Cardiac muscle cell (in vitro differentiated cells and primary cell): ENCODE measurements at places on chromosomes 7 and 10. TPM values are rescaled to one million over a fixed set of nuclear protein-coding genes. Genes with fewer than 3 reads are reported as not detected.

DNA sequence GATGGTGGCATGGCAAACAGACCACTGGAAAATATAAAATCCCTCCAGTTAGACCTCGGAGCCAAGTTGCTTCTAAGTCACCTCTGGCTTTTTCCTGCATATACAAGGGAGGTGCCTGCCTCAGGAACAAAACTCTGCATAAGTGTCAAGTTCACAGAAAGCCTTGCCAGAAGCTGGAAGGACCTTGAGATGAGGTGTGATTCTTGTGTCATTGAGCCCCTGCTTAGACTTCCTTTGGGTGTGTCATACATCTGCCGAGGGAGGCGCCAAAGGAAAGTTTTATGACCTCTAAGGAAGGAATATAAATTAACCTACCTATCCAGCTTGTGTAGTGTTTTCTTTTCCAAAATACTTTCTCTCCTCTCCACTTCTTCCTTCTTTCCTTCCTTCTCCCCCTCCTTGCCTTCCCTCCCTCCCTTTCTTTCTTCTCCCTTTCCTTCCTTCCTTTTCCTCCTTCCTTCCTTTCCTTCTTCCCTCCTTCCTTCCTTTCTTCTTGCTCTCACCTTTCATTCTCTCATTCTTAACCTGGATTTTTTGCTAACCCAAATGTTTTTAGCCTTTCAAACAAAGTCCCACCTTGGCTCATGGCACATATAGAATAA, 75.2 kb downstream of the TRIL start:
- no peaks in the 10 kb centered on the region for H3K4me1 ChIP-seq
- peaks cover 3% of the 10 kb centered on the region for H3K27me3 ChIP-seq
- no peak overlapping the region for H3K27ac ChIP-seq
- DNase-seq = no peak

DNA sequence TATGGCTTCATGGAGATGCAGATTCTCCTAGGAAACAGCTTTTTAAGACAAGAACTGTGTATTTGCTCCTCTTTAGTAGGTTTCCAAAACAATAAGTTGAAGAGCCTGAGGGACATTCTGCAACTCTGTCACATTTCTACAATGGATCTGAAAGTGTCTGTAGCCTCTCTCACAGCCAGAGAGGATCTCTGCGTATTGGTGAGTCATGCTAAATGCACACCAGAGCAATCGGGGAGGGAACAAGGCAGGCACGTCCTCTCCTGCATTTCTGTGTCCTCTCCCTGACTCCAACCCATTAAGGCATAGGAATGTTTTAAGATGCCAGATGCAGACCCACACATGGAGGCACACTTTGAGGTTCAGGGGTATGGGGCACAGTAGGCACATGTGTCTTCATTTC, 1126.4 kb upstream of the GHITM start:
- DNase-seq = peak; percentile 4
- H3K4me3 ChIP-seq = no peak overlapping the region
- H3K27ac ChIP-seq = no peak overlapping the region
- no peaks in the 10 kb centered on the region for H3K27me3 ChIP-seq

DNA sequence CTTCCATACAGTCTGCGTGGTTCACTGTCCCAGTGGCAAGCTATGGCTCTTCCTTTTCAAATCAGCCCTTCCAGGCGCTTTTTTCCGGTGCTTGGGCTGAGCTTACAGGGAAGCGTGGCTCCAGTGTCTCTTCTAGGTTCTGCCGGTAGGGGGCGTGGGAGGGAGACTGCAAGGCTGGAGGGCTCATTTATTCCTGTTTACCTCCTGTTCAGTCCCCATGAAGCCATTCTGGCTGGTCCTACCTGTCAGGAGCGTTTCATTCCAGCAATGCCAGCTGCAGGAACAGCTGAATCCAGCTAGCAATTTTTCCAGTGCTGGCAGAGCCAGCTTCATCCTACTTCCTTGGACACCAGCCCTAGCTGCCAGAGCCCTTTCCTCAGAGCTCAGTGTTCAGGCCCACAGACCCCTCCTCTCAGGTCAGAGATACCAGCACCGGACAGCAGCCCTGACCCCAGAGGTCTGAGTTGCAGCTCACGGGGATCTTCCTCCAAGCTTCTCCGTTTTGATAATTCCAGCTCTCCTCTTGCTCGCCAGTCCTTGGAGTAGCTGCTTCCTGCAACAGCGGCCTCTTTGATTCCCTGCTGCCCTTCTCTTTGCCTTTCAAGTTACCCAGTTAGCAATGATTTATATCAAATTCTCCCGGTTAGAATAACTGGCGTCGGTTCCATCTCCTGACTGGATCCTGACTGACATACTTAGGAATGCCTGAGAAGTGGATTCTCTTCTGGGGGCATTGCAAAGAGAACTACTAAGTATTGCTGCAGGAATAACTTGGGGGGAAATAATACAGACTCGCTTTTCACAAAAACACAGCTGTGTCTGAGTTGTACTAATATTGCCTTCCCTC, 129.8 kb downstream of the FRMD4A start:
- no peaks in the 10 kb centered on the region for H3K27me3 ChIP-seq
- no peak for DNase-seq
- H3K27ac ChIP-seq = no peak overlapping the region
- no peak overlapping the region for H3K4me3 ChIP-seq
- no peaks in the 10 kb centered on the region for H3K36me3 ChIP-seq
- H3K4me1 ChIP-seq = no peaks in the 10 kb centered on the region

DNA sequence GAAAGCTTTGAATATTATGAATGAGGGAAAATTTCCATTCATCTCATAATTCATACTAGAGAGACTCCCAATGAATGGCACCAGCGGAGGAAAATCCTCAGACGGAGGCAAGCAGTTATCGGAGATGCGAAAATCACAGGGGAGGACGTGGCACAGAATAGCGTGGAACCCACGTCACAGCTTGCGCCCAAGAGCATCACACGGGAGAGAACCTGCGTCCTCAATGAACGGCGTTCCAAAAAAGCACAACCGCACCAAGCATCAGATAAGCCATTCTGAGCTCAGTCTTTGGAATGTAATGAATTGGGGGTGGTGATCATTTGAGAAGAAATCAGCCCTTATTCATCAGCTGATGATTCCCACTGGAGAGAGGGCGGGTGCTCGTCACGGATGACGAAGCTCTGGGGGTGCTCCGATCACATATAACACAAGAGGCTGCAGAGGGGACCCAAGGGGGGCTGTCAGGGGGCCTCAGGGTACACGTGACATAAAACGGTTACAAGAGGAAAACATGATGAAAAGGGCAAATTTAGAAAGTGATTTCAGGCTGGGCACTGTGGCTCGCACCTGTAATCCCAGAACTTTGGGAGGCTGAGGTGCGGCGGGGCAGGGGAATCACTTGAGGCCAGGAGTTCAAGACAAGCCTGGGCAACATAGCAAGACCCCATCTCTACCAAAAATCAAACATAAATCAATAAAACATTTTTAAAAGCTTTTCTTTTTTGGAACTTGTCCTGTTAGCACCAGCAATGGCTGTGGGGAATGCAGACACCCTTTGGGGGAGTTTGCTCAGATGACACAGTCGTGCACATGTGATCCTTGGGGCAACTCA, 33.8 kb upstream of the FIS1 start:
- H3K4me1 ChIP-seq = no peaks in the 10 kb centered on the region
- no peak for DNase-seq
- H3K36me3 ChIP-seq = no peaks in the 10 kb centered on the region
- no peaks in the 10 kb centered on the region for H3K27me3 ChIP-seq
- no peak overlapping the region for H3K4me3 ChIP-seq

DNA sequence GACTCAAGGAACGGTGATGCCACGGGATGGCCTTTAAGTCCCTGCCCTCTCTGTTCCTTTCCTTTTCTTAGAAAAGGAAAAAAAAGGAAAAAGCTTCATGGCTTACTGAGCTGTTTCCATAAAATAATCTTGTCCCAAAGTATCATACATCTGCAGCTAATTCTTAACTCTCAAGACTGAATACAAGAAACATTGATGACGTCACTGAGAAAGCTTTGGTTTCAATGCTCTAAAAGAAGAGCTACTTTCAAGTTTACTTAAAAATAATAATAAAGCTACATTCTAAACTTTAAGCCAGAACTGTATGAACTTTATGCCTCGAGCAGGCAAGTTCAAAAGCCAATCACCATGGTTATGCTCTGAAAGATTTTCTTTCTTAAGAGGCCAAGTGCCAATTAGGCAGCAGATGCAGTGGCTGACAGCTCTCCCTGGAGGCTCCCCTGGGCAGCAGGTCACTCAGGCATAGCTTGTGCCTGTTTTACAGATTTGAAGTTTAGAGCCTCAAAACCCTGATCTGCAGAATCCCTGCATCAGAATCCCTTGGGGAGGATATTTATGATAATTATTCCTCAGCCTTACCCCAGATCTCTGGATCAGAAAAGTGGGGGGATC, 165.0 kb downstream of the CHN2 start:
- no peaks in the 10 kb centered on the region for H3K36me3 ChIP-seq
- H3K4me1 ChIP-seq = no peaks in the 10 kb centered on the region
- H3K27me3 ChIP-seq = no peaks in the 10 kb centered on the region
- DNase-seq = no peak

DNA sequence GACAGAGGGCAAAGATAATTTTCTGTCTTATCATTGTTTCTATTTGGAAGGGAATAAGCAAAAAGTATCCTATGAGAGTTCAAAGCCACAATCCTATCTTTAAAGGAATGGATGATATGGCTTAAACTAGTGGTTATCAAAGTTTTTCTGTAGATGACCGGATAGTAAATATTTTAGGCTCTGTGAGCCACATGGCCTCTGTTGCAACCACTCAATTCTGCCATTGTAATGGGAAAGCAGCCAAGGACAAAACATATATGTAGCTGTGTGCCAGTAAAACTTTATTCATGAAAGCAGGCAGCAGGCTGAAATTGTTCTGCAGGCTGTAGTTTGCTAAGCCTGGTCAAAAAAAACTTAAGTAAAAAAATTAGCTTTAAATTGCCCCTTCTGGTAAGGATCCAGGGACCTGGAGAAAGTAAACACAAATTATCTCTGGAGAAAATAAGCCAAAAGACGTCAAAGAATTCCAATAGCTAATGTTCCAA, 73.3 kb downstream of the THSD7A start:
- no peaks in the 10 kb centered on the region for H3K4me1 ChIP-seq
- H3K4me3 ChIP-seq = no peak overlapping the region
- H3K36me3 ChIP-seq = no peaks in the 10 kb centered on the region
- no peaks in the 10 kb centered on the region for H3K27me3 ChIP-seq

GRCh38 chr10:47101807-47102206, 190.6 kb downstream of the PTPN20 start:
- DNase-seq = no peak
- H3K36me3 ChIP-seq = no peaks in the 10 kb centered on the region
- H3K27me3 ChIP-seq = no peaks in the 10 kb centered on the region
- H3K27ac ChIP-seq = no peak overlapping the region
- peaks cover 5% of the 10 kb centered on the region for H3K4me1 ChIP-seq
- no peak overlapping the region for H3K4me3 ChIP-seq

GRCh38 chr7:151590071-151590849, 70.6 kb upstream of the RHEB start:
- no peaks in the 10 kb centered on the region for H3K27me3 ChIP-seq
- DNase-seq = no peak
- no peak overlapping the region for H3K4me3 ChIP-seq
- H3K36me3 ChIP-seq = peaks cover 27% of the 10 kb centered on the region
- no peaks in the 10 kb centered on the region for H3K4me1 ChIP-seq
- no peak overlapping the region for H3K27ac ChIP-seq

GRCh38 chr10:103612462-103613365, 119.2 kb downstream of the NEURL1 start:
- H3K4me3 ChIP-seq = no peak overlapping the region
- H3K4me1 ChIP-seq = no peaks in the 10 kb centered on the region
- H3K27me3 ChIP-seq = no peaks in the 10 kb centered on the region
- peaks cover 43% of the 10 kb centered on the region for H3K36me3 ChIP-seq

DNA sequence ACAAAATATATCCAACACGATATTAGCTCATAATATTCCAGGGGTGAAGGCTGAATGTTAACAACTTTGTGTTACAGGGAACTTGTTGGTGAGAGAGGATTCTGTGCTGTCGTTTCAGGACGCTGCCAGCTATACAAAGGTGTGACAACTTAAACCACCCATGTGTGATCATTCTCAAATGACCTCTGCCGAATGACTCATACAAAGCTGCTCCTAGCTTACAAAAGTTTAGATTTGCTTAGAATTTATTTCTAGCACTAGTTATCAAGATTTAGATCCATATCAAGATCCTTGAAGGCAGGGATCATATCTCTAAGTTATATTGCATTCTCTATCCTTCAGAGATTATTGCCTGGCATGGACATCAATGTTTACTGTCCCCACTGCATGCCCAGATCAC, 65.3 kb downstream of the COBL start:
- H3K4me1 ChIP-seq = no peaks in the 10 kb centered on the region
- no peaks in the 10 kb centered on the region for H3K36me3 ChIP-seq
- no peak for DNase-seq
- no peak overlapping the region for H3K4me3 ChIP-seq

DNA sequence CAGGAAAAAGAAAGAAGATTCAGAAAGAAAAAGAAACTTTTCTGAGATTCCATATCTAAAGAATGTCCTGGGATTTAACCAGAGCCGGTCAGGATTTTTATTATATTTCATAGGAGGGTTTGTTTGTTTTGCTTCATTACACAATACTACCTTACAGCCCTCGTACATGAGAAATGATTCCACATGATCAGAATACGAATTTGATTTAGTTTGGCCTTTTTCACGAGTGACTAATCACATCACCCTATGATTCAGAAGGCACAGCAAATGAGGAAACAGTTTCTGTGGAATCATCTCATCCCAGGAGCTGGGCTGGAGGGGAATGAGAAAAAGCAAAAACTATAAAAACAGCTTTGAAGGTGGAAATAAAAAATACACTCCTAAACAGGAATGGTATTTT, 54.7 kb upstream of the VWC2 start:
- DNase-seq = no peak
- no peak overlapping the region for H3K4me3 ChIP-seq
- H3K27me3 ChIP-seq = no peaks in the 10 kb centered on the region
- H3K4me1 ChIP-seq = no peaks in the 10 kb centered on the region

- H3K36me3 ChIP-seq = no peaks in the 10 kb centered on the region
- no peak for DNase-seq
- H3K4me1 ChIP-seq = no peaks in the 10 kb centered on the region
- no peaks in the 10 kb centered on the region for H3K27me3 ChIP-seq
- no peak overlapping the region for H3K27ac ChIP-seq
These were observed 262.2 kb downstream of the GLRX3 start for GRCh38 chr10:130398090-130398994.

DNA sequence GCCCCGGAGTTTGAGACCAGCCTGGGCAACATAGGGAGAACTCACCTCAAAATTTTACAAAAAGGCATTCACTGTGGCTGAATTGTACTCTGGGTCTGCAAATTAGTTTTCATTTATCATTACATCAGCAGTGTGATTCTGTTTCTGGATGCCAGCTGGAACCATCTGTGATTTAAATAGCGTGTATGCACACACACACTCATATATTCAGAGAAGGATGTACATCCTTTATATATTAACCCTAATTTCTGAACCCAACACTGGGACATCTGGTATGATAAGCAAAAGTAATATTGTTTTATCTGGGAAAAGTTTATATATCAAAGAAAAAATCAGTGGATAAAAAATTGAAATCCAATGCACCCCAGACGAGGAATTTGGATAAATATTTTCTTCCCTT, 33.8 kb upstream of the LYZL1 start:
- peaks cover 56% of the 10 kb centered on the region for H3K4me1 ChIP-seq
- DNase-seq = no peak
- H3K4me3 ChIP-seq = no peak overlapping the region
- peak overlapping the region; percentile 98 for H3K27ac ChIP-seq
- no peaks in the 10 kb centered on the region for H3K36me3 ChIP-seq

The PRKG1 gene
- 4.5 and 13.3 TPM in 2 replicates for total RNA-seq

The AKR1C1 gene
- 5.5 and 22.5 TPM in 2 replicates for total RNA-seq

The RAB19 gene
- 1.2 and 2.0 TPM in 2 replicates for total RNA-seq

The SPDYE8 gene
- not detected in 2 replicates for total RNA-seq

The ABCC2 gene
- 0.07 and 0.86 TPM in 2 replicates for total RNA-seq

The CRHR2 gene
- total RNA-seq = 0.77 and 0.92 TPM in 2 replicates

The SPDYE6 gene
- 0.18 TPM in 1 of 2 replicates, not detected in the other for total RNA-seq
